Stimulated activated CD4-positive, alpha-beta T cell treated with anti-CD3 and anti-CD28 coated beads, Interleukin-1b, Interleukin-23, amount 100 ng/mL, for 4 hours (primary cell): ENCODE measurements at places on chromosomes 6 and 20.

- no peak for DNase-seq
These were observed 11.8 kb upstream of the MAP1LC3A start for GRCh38 chr20:34546751-34547181.

DNA sequence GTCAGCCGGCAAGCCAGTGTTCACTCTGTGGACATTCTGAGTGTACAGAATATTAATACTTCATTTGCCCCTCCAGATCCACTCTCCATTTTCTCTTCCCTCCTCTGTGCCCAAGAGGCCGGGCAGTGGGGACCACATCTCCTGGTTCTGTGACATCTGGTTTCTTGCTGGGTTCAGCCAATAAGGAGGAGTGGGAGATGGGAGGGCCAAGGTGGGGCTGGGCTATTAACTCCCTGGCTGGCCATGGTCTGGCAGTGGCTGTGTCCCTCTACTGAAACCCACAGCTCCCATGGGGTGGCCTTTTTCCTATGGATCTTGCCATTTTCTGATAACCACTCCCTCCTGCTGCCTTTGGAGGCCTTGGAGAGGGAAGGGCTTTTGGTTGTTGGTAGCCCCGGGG, 30.0 kb upstream of the SALL4 start:
- no peak for DNase-seq

- no peak for DNase-seq
These were observed 141.5 kb downstream of the LY86 start for GRCh38 chr6:6729971-6730370.

DNA sequence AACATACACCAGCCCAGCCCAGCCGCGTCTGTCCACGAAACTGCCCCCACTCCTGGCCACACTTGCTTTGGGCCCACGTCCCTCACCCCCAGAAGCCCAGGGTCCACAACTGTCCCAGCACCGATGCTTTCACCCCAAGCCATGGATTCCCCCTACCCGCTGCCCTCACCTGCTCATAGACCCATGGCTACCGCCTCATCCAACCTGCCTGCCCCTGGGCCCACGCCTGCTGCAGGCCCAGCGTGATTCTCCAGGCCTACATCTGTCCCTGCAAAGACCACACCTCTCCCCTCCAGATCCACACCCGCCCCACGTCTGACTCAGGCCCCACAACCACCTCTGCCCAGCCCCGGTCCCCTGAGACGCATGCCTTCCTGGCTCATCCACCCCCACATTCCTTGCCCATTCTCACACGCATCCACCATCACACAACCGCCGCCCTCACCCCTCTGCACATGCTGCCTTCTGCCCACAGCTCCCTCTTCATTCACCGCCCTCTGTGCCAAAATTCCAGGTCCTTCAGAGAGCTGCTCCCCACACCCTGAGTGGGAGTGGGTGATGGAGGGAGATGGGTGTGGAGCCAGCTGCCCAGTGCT, 86.7 kb downstream of the GRM4 start:
- no peak for DNase-seq

- no peak for DNase-seq
These were observed 28.3 kb downstream of the RSPO4 start for GRCh38 chr20:973785-974194.

DNA sequence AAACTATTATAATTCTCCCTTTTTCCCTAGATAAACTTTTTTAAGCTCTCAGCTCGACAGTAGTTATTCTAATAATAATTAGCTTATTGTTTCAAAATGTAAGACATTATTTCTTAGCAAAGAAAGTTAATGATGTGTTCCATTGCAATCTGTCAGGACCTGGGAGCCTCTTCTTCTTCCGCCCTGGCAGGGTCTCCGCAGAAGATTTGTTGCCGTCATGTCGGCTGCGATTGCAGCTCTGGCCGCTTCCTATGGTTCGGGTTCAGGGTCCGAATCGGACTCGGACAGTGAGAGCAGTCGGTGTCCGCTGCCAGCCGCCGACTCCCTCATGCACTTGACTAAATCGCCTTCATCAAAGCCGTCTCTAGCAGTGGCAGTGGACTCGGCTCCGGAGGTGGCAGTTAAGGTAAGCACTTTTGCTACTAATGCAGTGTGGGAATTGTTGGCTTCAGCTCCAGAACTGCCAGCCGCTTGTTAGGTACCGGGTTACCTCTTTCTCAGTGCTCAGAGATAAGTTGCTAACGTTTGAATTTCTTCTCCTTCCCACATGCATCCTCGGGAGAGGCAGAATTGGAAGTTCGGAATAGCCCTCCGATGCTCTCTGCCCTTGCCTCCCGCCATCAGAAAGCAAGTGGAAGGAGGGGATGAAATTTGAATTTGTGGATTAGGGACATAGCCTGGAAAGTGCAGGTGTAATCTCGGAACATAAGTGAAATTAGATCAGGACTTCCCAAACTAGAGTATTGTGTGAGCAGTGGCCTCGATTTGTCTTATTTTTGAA, at the start of gene CDC40:
Gene CDC40 (plus strand): TSS at position 200 of the 781 bp plus-strand sequence. CDS start 18 bp downstream, at position 218.
- peak; percentile 36 for DNase-seq

GRCh38 chr20:54132612-54133433, 41.0 kb downstream of the CYP24A1 start:
- no peak for DNase-seq

DNA sequence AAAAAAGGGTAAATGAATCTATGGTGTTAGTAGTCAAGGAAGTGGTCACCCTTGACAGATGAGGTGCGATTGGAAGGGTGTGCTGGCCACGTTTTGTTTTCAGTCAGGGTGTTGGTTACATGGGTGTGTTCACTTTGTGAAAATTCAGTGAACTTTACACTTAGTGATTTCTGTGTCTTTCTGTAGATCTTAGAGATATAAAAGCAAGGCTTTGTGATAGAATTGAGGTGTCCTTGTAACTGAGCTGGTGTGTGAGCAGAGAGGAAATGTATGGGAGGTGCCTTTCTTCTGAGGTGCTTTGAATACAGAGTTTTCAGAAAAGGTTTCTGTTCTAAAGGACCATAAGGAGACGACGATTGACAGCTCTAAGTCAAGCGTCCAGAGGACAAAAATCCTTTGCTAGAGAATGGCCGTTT, 90.5 kb downstream of the SAMD3 start:
- no peak for DNase-seq

DNA sequence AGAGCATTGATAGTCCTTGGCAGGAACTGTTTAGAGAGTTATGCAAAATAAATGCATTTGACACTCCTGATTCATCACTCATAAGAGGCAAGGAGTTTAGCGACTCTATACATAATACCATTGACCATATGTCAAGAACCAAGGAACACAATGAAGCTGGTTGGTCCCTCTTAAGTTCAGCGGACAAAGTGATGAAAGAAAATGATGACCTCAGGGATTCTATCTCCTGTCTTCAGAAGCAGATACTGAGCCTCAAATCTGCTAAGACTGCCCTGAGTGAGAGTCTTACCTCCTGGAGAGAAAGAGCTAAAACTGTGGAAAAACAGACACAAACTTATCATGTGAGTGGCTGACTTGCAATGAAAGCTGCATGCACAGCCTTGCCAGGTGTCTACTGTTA, 9.5 kb upstream of the NKAIN2 start:
- DNase-seq, result no peak

GRCh38 chr20:64035066-64035932, 683 bp upstream of the C20orf204 start:
- DNase-seq, result no peak

- DNase-seq, result no peak
These were observed 874 bp downstream of the ZBTB46 start for GRCh38 chr20:63829945-63830835.

- no peak for DNase-seq
These were observed 59.2 kb upstream of the THBS2 start for GRCh38 chr6:169312658-169313346.

- DNase-seq, result no peak
These were observed 43.5 kb downstream of the FAM229B start for GRCh38 chr6:112130878-112131277.

- DNase-seq, result no peak
These were observed 31.2 kb downstream of the ATP9A start for GRCh38 chr20:51736947-51737346.

GRCh38 chr6:107179004-107179403, 63.7 kb upstream of the BEND3 start:
- DNase-seq, result no peak

DNA sequence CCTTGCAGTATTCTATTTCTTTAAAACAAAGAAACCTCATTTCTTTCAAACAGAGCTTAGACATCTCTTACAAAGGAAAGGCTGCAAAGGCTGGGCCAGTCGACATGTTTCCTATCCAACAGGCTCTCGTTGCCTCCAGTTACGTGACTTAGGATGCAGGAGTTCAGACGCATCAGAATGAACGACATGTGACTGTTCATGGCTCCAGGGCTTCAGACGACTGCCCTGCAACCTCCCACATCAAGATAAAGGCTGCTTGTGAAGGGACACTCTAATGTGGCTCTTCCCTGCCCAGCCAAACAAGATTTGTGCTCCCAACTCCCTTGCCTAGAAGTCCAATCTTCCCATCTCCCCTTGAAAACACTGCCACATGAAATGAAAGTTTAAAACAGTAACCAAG, 14.3 kb upstream of the NEDD9 start:
- DNase-seq, result no peak

GRCh38 chr6:134619789-134620188, 301.9 kb upstream of the SGK1 start:
- DNase-seq, result no peak

- no peak for DNase-seq
These were observed 29.7 kb downstream of the PTPRT start for GRCh38 chr20:43159994-43160393.

DNA sequence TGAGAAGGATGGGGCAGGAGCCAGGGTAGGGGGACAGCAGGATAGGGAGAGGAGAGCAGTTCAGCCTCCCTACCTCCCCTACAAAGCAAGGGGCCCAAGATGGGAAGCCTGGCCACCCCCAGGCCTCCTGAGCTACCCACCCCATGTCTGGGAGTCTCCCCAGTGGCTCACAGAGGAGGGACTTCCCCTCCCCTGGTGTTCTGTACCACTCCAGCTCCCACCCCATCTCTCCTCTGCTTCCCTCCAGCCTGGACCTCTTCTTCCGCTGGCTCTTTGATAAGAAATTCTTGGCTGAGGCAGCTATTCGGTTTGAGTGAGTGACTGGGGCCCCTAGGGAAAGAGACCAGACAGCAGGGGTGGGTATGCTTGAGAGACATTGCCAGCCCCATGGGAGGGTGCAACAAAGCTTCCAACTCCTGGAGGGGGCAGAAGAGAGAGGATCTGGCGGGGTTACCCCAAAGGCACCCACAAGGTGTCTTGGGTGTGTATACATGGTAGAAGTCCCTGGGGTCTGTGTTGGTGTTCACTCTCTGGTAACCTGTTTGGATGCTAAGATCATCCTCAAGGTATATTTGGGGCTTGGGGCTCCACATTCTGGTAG, 8.2 kb upstream of the CAPN11 start:
- no peak for DNase-seq

GRCh38 chr6:53461041-53461656, 83.8 kb downstream of the GCLC start:
- DNase-seq, result no peak

DNA sequence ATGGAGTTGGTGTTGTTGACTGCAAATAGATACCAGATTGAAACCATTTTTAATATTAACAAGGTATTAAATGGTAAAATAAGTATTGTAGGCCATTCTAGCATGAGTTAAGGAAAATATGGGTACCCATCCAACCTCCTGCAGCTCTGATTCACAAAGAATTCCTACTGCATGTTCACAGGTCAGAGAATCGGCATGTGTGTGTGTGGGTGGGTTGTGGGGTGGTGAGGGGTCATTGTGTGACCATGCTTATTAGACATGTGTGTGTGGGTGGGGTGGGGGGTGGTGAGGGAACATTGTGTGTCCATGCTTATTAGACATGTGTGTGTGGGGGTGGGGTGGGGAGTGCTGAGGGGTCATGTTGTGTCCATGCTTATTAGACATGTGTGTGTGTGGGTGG, 3.2 kb downstream of the IYD start:
- no peak for DNase-seq
